Activated CD4-positive, alpha-beta T cell treated with anti-CD3 and anti-CD28 coated beads, Interleukin-2, Interleukin-4, amounts not matched to agents 100 ng/mL and 50 ng/mL, durations not matched to agents 16 hours and 8 hours (primary cell): ENCODE measurements at places on chromosomes 2 and 18.

DNA sequence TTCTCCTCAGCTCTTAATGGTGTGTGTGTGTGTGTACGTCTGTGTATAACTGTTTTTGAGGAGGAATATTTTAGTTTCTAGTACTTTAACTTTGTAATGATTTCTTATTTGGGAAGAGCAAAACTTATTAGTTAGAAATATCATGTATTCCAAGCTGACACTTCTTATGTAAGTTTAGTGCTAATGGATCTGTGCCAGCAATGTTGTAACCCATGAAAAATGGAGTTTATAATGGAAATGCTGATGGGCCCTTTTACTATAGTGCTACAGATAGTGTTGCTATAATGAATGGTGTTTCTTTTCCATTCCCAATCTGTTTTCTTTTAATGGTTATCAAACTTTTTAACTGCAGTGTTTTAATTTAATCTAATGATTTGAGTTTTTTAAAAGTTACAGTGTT, 49.8 kb upstream of the OTX1 start:
- DNase-seq: no peak

DNA sequence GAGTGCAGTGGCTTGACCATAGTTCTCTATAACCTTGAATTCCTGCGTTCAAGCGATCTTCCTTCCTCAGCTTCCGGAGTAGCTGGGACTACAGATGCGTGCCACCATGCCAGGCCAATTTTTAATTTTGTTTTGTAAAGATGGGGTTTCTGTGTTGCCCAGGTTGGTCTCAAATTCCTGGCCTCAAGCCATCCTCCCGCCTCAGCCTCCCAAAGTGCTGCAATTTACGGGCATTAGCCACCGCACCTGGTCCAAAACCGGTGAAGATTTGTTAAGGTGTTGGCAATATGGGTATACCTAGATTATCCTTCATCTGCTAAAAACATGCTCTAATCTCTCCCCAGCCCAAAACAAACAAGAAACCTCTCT, 1.3 kb upstream of the EIF2AK3 start:
- no peak for DNase-seq

DNA sequence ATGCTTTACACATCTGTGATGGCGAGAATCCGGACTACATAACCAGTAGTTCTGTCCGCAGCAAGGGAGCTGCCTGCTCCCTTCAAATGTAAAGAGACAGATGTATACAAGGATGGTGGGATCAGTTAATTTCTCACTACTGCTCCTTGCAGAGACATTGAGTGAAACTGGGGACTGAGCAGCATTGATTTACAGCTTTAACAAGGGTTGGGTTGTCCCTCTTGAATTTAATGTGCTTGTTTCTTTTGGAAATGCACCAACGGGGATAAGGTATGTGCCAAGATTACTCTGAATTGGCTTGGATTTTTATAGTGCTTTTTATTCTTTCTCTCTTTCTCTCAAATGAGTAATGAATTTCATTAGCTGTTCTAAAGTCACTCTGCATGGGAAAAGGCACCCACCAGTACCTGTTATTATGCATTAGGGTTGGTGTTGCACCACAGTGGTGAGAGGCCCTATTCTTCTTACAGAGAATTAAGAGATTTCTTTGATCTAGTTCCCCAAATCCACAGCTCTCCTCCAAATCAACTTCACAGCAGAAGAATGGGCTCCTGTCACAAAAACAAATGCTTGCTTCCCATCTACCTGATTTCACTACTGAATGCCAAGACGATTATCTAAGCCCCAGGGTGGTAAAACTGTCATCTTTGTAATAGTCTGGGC, 107.6 kb downstream of the DOCK10 start:
- no peak for DNase-seq

- DNase-seq: no peak
Measured at GRCh38 chr2:242020196-242021004, 150.9 kb downstream of the RTP5 start.

DNA sequence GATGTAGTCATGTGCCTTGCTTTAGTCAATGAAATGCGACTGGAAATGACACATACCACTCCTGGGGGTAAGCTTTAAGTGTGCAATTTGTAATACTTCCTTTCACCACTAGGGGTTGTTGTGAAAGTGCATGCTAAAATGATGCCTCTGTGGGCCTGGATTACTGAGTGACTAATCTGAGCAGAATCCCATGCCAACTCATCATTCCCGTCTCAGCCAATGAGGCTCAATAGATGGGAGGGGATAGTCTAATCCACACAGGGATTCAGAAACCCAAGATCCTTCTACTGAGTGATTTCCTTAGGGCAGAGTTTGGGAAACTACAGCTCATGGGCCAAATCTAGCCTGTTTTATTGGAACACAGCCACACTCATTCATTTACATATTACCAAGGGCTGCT, 54.0 kb downstream of the HRH4 start:
- peak; percentile 62 for DNase-seq

DNA sequence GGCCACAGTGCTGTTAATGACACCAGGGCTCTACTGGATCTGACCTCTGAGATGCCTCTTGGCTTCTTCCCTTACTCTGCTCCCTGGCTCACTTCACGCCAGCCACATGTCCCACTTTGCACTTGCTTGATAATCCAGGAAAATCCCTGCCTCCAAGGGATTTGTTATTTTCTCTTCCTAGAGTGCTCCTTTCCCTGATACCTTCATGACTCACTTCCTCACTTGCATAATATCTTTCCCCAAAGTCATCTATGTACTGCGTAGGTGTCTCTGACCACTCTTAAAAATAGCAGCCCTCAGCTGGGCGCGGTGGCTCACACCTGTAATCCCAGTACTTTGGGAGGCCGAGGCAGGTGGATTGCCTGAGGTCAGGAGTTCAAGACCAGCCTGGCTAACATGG, 572.3 kb downstream of the PLCL1 start:
- no peak for DNase-seq

DNA sequence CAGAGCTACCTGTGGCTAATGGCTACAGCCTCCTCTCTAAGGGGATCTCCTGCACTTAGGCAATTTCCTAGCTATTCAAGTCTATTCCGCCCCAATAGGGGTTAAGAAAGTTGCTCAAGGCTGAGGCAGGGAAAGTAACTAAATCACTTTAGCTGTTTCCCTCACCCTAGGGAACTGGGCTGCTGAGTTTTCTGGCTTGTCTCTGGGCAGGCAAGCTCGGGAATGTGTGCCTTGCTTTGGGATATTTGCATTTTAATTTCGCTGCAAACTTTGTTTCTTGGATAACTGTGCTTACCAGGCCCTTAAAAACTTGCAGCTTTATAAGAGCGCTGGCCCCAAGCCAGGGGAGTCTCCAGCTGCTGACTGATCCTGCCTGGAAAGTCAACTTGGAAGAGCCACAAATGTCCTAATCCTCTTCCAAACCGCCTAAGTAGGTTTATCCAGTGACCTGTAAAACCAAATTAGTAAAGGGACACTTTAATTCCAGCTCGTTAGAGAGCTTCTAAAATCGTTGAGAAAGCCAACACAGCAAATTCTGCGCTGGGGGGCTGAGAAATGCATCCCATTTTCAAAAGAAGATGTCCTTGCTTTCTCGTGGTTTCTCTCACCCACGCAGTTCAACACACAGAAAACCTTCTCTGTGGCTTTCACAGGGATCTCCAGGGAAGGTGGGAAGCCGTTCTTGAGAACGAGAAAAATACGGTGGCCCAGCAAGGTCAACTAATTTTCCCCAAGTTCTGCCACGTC, 59.5 kb upstream of the SP3 start:
- no peak for DNase-seq

DNA sequence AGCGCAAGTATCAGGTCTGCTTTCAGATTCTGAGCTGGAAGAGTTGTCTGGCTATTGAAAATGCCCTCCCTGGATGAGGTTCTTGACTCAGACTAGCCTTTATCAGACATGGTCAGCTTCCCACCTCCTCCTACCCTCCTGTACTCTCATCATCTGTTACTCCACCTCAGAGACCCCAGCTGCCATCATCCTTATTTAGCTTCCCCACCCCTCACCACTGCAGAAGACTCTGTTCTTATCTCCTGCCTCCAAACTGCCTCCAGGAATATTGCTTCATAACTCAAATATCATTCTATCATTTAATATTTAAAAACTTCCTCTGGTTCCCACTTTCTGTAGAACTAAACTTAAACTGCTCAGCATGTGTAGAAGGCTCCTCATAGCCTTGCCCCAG, 31.1 kb upstream of the PPP3R1 start:
- DNase-seq: no peak

DNA sequence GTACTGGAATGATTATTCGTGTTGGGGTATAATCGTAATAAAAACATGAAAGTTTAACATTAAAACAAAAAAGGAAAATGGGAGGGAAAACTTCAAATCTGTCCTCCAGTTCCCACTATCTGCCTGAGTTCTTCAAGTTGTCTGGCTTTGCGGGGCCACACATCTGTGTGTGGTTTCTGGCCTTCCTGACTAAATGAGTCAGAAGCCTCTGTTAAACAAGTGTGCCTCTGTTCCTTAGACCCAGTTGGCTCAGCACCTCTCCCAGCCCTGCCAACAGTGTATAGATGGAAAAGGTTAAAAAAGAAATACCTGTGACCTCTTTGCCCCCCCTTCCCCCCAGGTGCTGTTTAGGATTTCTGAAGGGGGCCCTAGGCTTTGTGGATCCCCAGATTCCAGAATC, 30.2 kb downstream of the XDH start:
- peak; percentile 44 for DNase-seq

- peak; percentile 71 for DNase-seq
Measured at GRCh38 chr2:237998530-237998929, 31.7 kb downstream of the UBE2F start.

- DNase-seq: no peak
Measured at GRCh38 chr2:160912276-160912675, 248.0 kb upstream of the TANK start.

- DNase-seq: no peak
Measured at GRCh38 chr2:64211276-64211921, 67.2 kb upstream of the PELI1 start.

DNA sequence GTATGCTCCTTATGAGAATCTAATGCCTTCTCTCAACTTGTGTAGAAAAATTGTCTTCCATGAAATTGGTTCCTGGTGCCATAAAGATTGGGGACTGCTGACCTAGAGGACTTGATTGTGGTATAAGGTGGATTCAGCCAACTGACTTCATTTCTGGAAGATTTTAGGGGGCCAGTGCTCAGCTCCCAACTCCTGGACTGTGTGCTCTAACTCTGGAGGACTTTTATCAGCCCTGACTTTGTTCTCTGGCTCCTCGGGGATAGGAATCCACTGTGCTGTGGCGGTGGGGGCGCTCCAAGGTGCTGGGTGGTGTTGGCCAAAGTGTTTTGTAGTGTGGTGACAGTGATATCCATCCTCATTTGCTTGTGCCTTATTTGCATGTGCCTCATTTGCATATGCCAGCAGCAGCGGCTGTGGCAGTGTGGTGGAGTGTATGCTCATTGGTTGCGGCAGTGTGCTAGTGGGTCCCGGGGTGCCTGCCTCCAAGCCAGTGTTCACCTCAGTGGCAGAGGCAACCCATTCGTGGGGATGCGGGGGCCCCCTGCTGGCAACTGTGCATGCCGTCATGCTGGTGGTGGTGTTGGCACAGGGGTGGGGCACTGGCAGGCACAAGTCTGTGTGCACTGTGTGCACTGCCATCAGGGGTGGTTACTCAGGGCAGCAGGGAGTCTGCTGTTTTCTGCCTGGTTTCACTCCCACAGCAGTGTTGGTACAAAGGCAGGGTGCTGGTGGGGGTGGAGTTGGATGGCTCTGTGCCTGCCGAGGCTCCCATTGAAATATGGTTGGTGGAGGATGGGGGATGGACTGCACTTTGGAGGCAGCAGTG, 19.6 kb downstream of the EHBP1 start:
- peak; percentile 4 for DNase-seq

DNA sequence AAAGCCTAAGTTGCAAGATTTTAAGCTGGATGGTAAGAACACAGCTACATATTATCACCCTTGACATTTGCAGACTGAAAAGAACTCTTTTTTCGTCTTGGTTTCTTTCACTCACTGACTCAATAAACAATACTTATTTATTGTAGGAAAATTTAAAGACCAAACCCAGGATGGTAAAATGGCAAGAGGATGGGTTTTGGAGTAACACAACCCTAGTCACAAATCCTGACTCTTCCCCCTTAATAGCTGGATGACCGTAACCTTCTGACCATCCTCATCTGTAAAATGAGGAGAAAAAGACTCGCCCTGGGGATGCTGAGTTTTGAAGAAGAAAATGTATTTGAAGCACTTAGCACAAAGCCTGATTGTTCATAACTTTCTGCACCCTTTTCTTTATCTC, 48.3 kb downstream of the ZC3H15 start:
- no peak for DNase-seq

DNA sequence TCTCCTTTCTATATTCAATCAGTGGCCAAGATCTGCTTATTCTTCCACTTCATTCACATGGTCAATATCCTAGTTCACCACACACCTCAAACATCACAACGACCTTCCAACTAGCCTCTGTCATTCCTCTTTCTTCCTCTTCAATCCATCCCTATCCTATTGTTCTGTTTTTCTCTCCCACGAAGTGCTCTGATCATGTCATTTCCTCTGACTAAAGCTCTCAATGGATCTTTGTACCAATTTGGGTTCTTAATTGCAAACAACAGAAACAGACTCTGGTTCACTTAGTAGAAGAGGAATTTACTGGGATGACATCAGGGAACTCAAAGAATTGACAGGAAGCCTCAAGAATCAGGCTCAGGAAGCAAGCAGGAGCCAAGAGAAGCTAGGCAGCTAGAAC, 23.5 kb downstream of the WNT10A start:
- DNase-seq: no peak

DNA sequence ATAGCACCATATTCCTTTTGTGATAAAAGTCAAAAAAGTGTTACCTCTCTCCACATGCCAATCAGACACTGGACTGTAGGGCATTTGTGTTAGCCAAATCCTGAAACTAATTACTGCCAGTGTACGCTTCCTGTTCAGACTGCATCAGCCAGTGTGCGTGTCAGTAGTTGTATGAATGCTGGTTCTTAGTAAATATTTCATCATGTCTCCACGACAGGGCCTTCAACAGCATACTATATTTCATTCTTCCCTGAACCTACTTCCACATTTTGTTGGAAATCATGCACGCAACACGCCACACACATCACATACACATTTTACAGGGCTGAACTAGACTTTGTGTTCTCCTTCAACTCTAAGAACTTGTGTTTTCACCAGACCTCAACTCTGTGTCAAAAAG, 77.5 kb downstream of the EPB41L3 start:
- DNase-seq: no peak

DNA sequence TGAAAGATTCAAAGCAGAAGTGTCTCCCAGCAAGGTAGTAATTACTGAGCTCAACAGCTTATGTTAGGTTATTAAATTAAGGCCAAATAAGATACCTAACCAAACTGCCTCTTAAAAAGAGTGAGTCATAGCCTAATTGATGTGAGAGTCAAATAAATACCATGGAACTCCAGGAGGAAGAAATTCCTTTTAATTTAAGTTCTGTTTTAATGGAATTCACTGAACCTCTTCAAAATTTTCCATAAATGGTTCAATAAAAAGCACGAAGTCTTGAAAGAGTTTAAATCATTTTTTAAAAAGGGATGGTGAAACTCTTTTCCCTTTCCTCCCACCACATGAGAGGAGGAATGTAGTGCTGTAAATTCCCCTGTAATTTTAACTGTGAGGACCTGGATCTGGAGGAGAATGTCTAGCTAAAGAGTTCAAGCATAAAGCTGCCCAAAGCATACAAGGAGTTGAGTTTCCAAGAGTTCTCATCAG, 180.8 kb upstream of the MMADHC start:
- no peak for DNase-seq

GRCh38 chr2:57330447-57330846, 716.2 kb upstream of the VRK2 start:
- DNase-seq: no peak

GRCh38 chr2:144004742-144005141, 515.2 kb downstream of the ZEB2 start:
- DNase-seq: no peak

GRCh38 chr2:10773821-10774341, 38.7 kb downstream of the PDIA6 start:
- DNase-seq: no peak

GRCh38 chr2:187526792-187527191, 27.4 kb downstream of the TFPI start:
- no peak for DNase-seq
